Heart right ventricle (tissue), 16 donors: ENCODE measurements at places on chromosomes 7 and 10. TPM values are rescaled to one million over a fixed set of nuclear protein-coding genes. Genes with fewer than 3 reads are reported as not detected.

DNA sequence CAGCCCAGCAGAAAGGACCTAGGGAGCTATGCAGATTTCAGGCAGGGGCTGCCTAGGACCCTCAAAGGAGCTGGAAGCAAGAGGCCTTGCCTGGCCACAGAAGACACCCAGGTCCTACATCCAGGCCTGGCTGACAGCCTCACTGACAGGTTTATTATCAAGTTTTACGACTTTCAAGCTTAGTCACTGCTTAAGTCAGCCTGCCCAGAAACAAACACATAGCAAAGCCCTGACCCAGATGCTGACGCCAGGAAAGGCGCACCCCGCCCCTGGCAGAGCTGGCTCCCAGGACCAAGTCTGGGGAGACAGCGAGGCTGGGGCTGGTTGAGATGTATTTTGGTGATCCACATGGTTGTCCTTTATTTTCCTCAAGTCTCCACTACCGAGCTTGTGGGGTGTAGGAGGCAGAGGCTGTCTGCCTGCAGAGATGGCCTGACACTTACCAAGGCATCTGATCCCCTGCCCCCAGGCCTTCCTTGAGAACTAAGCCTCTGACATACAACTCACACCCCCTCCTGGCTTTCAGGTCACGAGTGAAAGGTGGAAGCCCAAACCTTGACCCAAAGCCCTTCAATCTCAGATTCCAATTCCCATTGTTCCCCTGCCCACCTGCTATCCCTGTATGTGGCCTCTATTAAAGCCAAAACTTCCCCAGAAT is 80.7 kb upstream of the EMX2 start:
- no peak for DNase-seq

- DNase-seq: no peak
These were observed 90.7 kb upstream of the C1QL3 start for GRCh38 chr10:16612115-16612980.

The TWIST1 gene
- polyA plus RNA-seq: 3.4 TPM

The SNX10 gene
- 0.88 TPM for polyA plus RNA-seq
